ENCODE measurements at places on chromosomes 7 and 10.

GRCh38 chr7:55484241-55484640, 88.1 kb downstream of the VOPP1 start:
- DNase-seq: no peak

GRCh38 chr10:133272301-133272963, 4.2 kb downstream of the ADAM8 start:
- DNase-seq: peak; percentile 41

DNA sequence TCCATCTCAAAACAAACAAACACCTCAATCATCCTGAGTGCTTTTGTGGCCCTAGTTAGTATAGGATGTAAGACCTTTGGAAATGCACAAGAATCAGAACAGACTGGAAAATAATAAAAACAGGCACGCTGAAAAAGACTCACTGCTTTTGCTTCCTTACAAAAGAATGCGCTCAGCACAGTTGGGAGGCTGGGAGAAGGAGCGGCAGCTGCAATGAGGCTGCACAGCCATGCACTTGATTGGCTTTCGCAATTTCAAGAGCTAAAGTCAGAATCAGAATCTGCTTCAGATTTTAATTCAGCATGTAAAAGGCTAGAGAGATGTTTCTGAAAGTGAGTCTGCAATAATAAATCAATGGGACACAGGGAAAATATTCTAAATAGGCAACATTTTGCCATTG, 97.2 kb downstream of the FRMD4A start:
- DNase-seq: no peak

DNA sequence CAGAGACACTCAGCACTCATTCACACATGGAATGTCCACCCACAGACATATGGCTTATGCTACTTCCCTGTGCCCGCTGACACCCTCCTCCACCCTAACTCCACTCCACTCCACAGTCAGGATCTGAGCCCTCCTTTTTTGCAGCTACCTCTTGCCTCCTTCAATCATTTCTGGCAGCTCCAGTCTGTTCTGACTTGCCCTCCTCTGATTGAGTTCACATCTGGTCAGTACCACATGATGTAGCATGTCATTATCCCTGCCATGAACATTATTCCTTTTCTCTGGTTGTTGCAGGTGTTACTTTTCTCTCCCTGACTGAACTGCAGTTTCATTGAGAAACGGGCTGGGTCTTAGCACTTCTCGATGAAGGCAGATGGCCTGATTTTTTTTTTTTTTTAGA, 130.1 kb upstream of the EGR2 start:
- DNase-seq: no peak

DNA sequence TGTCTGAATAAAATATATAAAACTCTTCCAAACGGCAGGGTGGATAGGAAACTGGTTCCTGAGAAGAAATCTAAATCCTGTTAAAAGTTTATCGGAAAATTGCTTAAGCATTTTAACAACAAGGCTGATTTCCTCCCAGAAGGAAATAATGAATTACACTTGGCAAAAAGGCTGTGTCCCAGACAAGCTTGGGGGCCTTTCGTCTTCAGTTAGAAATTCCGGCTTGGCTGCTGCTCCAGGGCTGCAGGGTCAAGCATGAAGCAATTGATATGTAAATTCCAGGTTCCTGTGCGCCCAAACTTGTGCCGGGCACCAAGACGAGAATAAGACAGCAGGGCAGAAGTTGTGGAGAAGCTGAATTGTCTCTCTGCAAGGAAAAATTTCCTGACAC, 38.0 kb upstream of the LBX1 start:
- DNase-seq: no peak

GRCh38 chr10:79359816-79360498, 12.7 kb downstream of the PPIF start:
- DNase-seq: no peak

GRCh38 chr7:43612599-43613589, 30.0 kb downstream of the STK17A start:
- DNase-seq: no peak

GRCh38 chr10:92702301-92702916, 12.7 kb downstream of the HHEX start:
- DNase-seq: no peak

DNA sequence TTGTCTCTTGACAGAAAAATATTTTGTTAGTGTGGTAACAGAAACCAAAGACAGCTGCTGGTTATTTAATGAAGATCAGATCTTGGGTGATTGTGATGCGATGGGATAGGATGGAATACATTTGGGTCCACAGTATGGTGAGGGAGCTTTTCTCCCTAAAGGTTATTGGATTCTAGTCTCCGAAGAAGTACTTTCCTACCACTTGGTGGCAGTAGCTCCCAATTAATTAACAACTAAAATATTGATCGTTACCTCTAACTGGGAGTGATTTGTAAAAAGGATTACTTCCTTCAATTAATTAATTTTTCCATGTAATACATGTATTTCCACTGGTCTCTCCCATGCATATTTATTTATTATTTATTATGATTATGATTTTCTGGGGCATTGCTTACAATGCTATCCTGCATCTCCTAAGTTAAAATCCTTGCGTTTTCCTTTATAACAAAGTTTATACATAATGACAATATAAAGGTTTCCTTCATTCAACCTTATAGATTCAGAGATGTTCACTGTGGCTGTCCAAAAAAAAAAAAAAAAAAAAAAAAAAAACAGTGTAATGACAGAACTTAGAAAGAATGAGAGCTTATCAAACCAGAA, 25.6 kb downstream of the TMEM196 start:
- peak; percentile 2 for DNase-seq

DNA sequence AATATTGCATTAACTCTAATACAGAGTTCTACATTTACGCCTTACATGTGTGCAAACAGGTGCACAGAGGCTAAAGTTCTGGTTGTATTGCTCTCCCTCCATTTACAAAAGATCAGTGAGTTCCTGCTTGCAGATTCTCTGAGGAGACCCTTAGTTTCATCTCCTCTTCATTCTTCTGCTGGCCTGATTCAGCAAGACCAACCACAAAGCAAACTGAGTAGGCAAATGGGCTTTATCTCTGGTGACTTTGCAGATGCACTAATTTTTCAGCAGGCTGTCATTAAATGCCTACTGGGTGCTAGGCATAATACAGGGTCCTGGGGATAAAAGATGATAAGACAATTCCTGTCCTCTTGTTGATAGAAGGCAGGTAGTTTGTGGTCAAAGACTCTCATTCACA, 56.4 kb downstream of the MET start:
- no peak for DNase-seq

GRCh38 chr10:64558094-64558835, 1037.1 kb downstream of the REEP3 start:
- no peak for DNase-seq

DNA sequence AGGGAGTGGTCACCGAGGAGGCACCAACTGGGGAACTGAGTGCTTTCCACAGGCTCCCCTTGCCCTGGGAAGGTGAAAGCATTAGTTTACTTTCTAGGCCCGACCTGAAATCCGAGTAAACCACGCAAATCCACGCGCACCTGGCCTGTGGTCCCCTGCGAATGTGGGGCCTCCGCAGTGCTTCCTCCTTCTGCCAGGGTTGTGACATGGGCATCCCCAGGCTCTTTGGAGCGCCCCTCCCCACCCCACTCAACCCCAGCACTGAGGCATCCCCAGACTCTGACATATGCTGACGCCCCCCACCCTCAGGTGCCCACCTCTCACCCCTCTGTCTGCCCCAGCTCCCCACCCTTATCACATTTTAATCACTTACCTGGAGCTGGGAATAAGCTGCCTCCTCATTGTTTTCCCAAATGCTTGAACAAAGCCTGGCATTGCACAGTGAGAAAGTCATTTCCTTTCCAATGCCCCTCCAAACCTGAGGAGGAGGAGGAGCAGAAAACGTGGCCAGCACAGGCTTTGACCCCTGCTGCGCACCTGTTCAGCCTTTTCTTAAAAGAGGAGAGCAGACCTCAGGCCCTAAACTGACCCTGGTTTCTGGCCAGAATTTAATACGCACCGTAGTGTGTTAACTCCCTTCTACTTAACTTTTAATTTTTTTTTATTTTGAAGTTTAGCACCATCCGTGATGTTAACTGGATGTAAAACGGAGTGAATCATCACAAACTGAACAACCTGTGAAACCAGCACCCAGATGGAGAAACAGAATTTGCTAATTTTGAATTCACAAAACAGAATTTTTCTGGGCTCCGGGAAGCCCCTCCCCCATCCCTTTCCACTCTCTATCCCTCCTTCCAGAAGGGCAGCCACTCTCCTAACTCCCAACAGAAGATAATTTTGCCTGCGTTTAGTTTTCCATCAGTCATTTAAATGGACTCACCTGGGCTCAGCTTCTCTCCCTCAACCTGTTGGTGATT, 129.4 kb downstream of the WDR11 start:
- DNase-seq: no peak

- DNase-seq: no peak
Observed at GRCh38 chr10:43166207-43166879, 28.1 kb downstream of the CSGALNACT2 start.

All from CD4-positive, alpha-beta memory T cell (primary cell).